ENCODE measurements at places on chromosomes 4 and X.

DNA sequence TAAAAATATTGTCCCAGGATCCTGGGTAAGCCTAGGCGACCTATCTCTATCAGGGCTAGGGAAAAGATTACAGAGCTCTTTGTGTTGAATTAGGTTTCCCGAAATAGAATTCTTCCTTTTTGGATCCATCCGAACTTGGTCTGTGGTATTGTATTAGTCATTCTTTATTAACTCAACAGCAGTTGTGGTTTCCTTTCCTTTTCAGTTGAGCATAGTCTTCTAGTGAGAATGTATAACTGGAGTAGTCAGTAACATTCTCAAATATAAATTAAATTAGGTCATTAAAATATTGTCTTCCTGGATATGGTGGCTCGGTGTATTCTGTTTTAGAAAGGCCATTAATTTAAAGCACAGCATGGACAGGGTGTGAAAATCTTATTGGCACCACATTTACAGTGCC lies 520.4 kb downstream of the NLGN4X start:
- DNase-seq, result peak; percentile 1

GRCh38 chr4:10684631-10685030 lies at the start of gene CLNK:
Gene CLNK, minus strand, starts transcription at chr4:10684768. Its CDS starts 16,899 bp downstream, at chr4:10667869.
- no peak for DNase-seq

DNA sequence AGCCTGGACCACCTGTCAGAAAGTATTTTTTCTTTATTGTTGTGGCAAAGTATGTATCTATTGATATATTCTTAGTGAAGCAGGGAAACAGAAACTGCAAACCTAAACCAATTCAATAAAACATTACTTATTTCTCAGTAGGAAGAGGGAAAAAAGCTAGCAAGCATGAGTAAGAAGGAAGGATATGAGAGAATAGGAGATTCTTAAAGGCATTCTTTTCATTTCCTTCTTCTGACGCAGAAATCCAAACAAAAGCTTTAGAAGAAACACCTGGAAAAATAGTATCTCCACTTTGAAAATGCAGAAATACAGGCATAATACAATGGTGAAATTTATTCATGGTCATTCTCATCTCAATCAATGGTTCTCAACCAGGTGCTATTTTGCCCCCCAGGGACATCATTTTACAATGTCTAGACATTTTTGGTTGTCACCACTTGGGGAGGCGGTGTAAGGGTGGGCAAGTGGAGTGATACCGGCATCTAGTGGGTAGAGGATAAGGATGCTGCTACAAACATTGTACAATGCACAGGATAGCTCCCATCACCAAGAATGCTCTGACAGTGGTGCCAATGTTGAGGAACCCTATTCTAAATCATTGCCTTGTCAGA lies 21.7 kb upstream of the ATXN3L start:
- no peak for DNase-seq

- DNase-seq, result no peak
Observed at GRCh38 chr4:109752525-109752924, 22.7 kb upstream of the PLA2G12A start.

GRCh38 chr4:138864961-138865720 lies 150.4 kb upstream of the NOCT start:
- DNase-seq, result no peak

- no peak for DNase-seq
Observed at GRCh38 chr4:53040459-53040815, 178.3 kb downstream of the RASL11B start.

GRCh38 chr4:8577972-8578371 lies 2.2 kb upstream of the GPR78 start:
- DNase-seq, result no peak

- DNase-seq, result no peak
Observed at GRCh38 chr4:93157986-93158385, 670.6 kb upstream of the ATOH1 start.

GRCh38 chr4:30722359-30723200 lies 2.4 kb downstream of the PCDH7 start:
- DNase-seq, result no peak

GRCh38 chr4:183959319-183960045 lies 54.4 kb downstream of the STOX2 start:
- DNase-seq, result no peak

GRCh38 chrX:45769761-45770582 lies 569.3 kb upstream of the DIPK2B start:
- peak; percentile 68 for DNase-seq

- DNase-seq, result no peak
Observed at GRCh38 chr4:25246680-25247611, 13.1 kb downstream of the PI4K2B start.

GRCh38 chrX:131778269-131779218 lies 234.7 kb downstream of the OR13H1 start:
- no peak for DNase-seq

Data from BJ (cell line).